ENCODE measurements at places on chromosomes 2 and 18.

GRCh38 chr2:209194717-209195116 is 229.1 kb upstream of the MAP2 start:
- DNase-seq: no peak

DNA sequence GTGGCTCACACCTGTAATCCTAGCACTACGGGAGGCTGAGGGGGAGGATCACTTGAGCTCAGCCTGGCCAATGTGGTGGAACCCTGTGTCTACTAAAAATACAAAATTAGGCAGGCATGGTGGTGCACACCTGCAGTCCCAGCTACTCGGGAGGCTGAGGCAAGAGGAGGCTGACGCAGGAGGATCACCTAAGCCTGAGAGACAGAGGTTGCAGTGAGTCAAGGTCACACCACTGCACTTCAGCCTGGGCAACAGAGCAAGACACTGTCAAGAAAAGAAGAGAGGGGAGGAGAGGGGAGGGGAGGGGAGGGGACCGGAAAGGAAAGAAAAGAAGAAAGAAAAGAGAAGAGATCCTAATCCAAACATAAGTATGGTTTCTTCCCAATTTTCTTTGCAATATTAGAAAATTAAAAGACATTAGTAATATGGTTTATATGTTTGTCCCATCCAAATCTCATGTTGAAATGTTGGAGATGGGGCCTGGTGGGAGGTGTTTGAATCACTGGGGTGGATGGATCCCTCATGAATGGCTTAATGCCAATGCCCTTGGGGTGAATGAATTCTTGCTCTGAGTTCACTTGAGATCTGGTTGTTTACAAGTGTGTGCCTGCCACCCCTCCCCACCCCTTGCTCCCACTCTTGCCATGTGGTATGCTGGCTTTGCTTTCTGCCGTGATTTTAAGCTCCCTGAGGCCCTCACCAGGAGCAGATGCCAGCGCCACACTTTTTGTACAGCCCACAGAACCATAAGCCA is 50.7 kb downstream of the TRIP12 start:
- DNase-seq: no peak

DNA sequence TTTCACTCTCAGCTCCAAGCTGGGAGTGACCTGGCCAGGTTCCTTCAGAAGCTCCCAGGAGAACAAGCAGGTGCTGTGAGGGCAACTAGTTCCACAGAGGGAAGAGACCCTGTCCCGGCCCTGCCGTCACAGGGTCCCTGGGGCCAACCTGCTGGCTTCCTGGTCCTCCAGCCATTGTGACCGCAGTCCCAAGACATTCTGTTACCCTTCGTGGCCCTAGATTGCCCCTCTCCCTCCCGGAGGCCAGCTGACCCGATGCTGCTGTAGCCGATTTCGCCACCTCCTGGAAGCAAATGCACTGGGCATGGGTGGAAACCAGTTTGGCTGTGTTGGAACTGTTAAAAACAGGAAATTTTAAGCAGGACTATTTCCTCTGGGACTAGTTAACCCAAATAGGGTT is 55.4 kb downstream of the EPAS1 start:
- no peak for DNase-seq

DNA sequence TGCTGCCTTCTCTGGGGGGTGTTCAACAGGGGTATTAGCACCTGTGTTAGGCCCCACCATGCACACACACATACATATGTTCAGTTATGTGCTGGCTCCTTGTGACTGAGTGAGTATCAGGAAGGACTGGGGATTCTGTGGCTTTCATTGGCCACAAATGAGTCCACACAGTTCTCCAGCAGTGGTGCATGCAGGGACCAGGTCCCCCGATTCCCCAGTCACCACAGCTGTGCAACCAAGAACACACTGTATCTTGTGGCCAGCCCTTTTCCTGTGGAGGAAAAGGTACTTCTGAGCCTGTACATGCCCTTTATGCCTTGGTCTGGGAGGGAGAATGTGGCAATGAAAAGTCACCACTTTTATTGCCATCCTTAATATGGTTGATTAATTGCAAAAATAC is 74.9 kb upstream of the KLF7 start:
- no peak for DNase-seq

GRCh38 chr2:113053666-113054065 is 999 bp upstream of the IL36B start:
- DNase-seq: no peak

DNA sequence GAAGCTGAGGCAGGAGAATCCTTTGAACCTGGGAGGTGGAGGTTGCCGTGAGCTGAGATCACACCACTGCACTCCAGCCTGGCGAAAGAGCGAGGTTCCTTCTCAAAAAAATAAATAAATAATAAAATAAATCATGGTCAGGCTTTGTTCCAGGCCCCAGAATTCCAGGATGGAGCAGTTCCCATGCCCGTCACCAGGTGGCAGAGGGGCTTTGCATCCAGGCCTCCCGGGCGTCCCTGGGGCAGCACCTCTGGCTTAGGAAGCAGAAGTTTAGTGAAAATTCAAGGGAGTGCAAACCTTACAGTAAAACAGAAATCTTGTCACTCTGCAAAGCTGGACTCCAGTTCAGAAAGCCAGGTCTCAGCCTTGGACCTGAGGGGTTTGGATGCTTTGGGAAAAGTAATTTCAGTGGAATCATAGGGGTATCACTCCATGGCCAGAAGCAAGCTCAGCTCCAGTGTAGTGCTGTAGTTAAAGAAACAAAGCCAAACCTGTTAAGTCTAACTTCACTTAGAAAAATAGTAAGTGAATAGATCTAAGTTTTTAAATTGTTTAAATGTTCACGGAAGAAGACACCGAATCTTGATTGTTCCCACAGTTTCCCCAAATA is 512.7 kb downstream of the CMPK2 start:
- DNase-seq: no peak

- no peak for DNase-seq
These were observed 202.7 kb upstream of the SPOPL start for GRCh38 chr2:138298900-138299299.

DNA sequence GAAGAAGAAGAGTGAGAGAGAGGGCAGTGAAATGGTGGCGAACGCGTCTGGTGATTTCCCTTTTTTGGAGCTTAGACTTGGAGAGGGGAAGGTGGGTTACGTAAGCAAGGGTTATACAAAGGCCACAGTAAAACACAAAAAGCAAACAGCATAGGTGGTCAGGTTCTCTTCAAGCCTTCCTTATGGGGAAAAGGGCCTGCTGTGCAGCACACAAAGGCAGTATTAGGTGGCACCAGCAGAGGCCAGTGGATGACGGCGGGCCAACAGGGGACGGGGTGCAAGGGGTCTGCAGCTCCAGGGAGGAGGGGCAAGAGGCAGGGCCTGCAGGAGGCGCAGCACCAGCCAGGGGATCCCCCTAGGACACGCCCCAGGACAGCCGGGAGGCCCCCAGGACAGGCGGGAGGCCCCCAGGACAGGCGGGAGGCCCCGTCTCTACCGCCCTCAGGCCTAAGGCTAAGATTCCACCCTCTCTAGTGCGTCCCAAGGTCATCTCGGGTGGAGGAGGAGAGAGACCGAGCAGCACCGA is 32.6 kb upstream of the NPC1 start:
- DNase-seq: peak; percentile 32

DNA sequence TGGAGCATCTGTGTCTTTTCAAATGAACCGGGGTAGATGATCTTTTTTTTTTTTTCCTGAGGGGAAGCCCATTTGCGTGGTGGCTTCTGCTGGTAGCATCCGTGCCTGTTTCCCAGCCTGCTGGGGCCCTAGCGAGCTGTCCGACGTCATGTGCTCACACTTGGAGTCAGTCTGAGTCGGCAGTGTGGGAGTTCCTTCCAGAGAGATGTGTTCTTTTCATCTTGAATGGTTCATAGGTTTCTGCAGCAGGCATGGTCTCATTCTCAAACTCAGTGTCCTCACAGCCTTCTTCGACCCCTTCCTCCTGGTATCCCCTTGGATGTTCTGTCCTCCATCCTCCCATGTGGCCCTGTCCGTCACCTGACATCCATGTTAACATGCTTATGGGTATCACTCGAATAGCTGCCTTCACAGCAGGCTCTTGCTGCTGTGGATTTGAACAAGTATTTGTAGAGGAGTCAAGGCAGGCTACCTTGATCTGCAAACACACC is 51.0 kb downstream of the LDLRAD4 start:
- DNase-seq: peak; percentile 58

DNA sequence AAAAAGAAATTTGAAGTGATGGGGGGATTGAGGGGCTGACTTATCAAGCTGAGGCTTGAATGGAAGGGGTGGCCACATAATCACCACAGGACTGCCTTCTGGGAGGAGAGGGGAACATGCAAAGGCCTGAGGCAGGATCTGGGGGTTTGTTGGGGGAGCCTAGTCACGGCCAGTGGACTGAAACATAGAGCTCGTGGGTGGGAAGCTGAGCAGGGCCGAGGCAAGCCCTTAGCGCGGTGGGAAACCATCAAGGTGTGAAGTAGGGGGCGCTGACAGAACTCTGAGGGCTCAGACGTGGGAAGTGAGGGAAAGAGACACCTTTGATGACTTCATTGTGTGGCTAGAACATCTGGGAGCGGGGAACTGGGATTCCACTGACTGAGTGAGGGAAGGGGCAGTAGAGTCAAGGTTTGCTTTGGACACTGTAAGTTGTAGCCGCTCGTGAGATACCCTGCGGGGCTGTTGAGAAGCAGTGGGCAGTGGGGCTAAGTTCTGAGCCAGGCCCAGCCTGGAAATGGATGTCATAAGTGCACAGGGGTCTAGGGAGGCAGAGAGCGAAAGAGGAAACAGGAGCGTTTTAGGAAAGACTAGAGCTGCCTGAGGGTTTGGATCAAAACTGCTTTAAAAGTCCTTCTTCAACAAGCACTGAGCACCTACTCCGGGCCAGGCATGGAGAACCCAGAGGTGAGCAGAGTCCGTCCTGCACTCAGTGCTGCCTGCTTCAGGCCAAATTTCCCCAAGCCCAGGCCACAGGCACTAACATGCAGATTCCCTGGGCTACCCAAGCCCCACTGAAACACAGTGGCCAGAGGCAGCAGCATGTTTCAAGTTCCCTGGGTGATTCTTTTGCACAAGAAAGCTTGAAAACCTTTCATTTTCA is 686 bp upstream of the SNORC start:
- DNase-seq: no peak

DNA sequence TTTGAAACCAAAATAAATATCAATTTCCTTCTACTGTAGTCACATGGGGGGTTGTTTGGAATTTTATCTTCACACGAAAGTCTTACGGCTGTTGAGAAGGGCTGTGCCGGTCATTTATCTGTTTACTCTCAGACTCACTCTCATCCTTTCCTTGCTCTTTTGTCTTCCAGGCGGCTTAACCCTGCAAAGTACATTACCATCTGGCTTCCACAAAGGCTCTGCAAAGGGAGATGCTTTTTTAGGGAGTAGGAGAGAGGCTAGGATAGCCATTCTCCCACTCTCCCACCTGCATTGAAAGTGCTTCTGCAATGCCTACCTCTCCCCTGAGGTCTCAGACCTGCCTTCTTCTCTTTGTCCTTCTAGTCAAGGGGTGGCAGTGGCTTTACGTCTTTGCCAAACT is 247.6 kb downstream of the MEIS1 start:
- DNase-seq: no peak

DNA sequence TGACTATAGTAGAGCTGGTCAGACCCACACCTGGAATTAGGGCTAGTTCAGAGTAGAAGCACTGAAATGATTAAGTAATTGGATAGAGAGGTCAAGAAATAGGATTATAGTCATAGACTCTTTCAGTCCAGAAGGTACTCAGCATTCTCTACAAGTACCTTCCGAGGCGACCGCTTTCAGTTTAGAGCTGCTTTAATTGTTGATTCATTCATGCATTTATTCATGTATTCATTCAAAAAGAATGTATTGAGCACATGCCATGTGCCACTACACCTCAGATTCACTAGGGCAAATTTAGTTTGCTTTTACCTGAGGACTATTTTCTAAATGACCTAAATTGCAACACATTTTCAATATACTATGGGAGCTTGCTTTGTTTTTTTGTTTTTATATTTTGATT is 48.7 kb downstream of the CRIM1 start:
- no peak for DNase-seq

GRCh38 chr18:76980663-76981395 is 151.8 kb downstream of the MBP start:
- no peak for DNase-seq

DNA sequence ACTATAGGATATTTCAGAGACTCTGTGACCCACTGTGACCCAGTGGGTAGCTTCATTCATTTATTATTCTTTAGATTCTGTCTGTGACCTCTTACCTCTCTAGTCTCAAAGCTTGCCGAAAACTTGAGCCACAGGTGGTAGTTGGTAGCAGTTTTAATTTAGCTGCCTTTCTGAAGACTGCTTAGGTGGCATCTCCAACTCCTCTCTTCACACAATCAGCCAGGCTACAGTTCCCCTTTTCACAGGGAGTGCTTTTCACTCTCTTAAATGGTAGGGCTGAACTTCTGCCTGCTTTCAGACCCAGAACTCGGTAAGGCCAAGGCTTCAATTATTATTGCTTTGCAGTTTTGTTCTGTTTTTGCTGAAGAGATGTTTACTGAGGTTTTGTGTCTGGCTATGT is 349.6 kb downstream of the ARL6IP6 start:
- no peak for DNase-seq

DNA sequence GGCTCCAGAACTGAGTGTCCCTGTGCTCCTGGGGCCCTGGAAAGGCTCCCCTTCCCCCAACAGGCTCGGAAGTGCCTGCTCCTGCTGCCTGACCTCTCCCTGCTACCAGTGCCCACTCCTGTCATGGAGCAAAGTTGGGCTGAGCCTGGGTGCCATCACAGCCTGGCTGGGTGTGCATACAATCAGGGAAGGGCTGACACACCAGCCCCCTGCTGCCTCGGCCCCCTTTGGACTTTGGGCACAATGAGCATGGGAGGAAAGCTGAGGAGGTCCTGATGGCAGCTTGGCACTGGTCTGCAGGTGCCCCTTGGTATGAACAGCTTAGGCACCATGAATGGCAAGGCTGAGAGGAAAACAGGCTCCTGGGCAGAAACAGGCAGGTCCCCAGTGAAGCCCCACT is 405.0 kb downstream of the PID1 start:
- no peak for DNase-seq

GRCh38 chr2:137302957-137303356 is 537.6 kb downstream of the THSD7B start:
- DNase-seq: no peak

GRCh38 chr2:233142355-233142897 is 82.3 kb downstream of the INPP5D start:
- no peak for DNase-seq

DNA sequence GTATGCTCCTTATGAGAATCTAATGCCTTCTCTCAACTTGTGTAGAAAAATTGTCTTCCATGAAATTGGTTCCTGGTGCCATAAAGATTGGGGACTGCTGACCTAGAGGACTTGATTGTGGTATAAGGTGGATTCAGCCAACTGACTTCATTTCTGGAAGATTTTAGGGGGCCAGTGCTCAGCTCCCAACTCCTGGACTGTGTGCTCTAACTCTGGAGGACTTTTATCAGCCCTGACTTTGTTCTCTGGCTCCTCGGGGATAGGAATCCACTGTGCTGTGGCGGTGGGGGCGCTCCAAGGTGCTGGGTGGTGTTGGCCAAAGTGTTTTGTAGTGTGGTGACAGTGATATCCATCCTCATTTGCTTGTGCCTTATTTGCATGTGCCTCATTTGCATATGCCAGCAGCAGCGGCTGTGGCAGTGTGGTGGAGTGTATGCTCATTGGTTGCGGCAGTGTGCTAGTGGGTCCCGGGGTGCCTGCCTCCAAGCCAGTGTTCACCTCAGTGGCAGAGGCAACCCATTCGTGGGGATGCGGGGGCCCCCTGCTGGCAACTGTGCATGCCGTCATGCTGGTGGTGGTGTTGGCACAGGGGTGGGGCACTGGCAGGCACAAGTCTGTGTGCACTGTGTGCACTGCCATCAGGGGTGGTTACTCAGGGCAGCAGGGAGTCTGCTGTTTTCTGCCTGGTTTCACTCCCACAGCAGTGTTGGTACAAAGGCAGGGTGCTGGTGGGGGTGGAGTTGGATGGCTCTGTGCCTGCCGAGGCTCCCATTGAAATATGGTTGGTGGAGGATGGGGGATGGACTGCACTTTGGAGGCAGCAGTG is 19.6 kb downstream of the EHBP1 start:
- no peak for DNase-seq

- DNase-seq: peak; percentile 30
These were observed 213.4 kb downstream of the GPD2 start for GRCh38 chr2:156649596-156649995.

Data from muscle of arm (tissue), 14 donors.